ENCODE measurements at places on chromosomes 7 and 10.
A peak's percentile ranks its signal among the peaks of the same experiment; 100 is the strongest.

GRCh38 chr7:137920637-137921399 lies 74.0 kb upstream of the DGKI start:
- no peak for DNase-seq

DNA sequence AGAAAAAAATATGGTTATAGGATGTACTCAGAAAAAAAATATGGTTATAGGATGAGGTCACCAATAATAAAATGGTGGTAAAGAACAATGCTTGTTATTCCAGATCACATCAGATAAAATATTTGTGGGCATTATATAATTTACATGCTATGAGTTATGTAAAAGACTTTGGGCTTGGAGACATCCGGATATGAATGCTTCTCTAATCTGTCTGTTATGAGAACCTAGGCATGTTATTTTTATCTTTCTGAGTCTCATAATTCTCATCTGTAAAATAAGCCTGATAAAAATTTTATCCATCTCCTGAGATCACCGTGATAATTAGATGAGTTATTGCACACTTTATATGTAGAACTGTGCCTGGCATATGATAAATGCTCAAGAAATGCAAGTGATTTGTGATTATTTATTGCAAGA lies 37.8 kb downstream of the DKK1 start:
- peak; percentile 5 for DNase-seq

DNA sequence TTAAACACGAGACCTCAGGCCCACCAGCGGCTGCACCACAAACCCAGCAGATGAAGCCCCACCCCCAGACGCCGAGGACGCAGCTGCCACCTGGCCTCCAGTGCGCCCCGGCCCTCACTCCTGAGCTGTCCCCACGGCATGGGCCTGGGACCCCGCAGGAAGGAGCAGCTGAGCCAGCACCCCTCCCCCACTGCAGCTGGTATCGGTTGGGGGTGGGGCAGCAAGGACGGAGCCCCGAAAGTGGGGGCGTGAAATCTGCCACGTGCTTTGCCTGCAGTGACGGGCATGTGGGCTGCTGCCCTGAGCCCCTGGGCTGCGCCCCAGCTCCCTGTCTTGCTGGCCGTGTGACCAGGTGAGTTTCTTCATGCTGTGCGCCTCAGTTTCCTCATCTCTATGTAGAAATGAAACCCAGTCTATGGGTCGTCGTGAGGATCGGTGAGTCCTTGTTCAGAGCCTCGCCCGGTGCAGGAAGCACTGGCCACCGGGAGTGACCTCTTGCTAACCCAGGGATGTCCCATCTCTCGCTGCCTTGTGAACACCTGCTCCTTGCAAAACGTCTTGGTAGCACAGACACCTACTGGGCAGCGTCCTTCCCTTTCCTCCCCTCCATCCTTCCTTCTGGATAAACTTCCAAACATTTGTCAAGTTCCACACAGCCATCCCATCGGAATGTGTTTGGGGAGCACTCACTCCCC lies 32.0 kb downstream of the CFAP46 start:
- no peak for DNase-seq

GRCh38 chr7:37093257-37093656 lies 355.4 kb downstream of the ELMO1 start:
- no peak for DNase-seq

- peak; percentile 67 for DNase-seq
Observed at GRCh38 chr10:103692952-103693811, 162.2 kb downstream of the SH3PXD2A start.

- DNase-seq, result no peak
Observed at GRCh38 chr10:4848356-4849041, 22.5 kb downstream of the AKR1E2 start.

GRCh38 chr7:3949242-3949640 lies 648.2 kb downstream of the SDK1 start:
- DNase-seq, result peak; percentile 33

- DNase-seq, result no peak
Observed at GRCh38 chr7:8885480-8886000, 452.1 kb downstream of the NXPH1 start.

GRCh38 chr10:11378835-11379234 lies 232.6 kb downstream of the USP6NL start:
- DNase-seq, result no peak

GRCh38 chr10:18436902-18437301 lies 214.5 kb downstream of the NSUN6 start:
- no peak for DNase-seq

- DNase-seq, result no peak
Observed at GRCh38 chr7:30887464-30887872, 24.2 kb upstream of the AQP1 start.

DNA sequence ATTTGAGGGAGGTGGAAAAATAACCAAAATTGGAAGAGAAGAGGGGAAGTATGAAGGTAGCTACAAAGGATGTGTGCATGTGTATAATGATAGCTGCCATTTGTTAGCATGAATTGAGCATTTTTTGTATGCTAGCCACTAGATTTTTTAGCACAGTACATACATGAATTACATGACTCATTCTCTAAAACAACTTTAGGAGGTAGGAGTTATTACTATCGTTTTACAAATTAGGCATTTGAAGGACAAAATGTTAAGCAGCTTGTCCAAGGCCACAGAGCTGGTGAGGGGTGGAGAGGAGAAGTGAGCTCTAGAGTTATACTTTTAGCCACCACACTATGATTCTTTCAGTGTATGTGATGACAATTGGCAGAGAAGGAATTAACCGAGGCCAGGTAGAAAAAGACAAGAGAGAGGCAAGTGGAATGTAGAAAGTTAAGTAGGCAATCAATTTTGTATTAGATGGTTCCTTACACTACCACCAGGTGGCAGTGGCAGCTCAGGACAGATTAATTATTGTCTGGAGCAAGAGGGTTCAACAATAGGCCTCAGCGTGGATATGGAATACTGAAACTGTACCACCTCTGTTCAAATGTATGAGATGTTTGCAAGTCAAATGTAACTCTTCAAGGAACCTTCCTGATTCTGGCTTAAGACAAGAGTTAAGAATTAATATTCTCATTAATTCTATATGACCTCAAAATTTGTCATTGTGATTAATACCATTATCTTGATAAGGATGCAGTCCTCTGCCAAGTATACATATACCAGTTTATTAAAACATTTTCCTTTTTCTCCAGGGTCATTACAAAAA lies 128.0 kb downstream of the MBL2 start:
- DNase-seq, result peak; percentile 81

- DNase-seq, result peak; percentile 4
Observed at GRCh38 chr10:92662848-92663247, 26.9 kb upstream of the HHEX start.

DNA sequence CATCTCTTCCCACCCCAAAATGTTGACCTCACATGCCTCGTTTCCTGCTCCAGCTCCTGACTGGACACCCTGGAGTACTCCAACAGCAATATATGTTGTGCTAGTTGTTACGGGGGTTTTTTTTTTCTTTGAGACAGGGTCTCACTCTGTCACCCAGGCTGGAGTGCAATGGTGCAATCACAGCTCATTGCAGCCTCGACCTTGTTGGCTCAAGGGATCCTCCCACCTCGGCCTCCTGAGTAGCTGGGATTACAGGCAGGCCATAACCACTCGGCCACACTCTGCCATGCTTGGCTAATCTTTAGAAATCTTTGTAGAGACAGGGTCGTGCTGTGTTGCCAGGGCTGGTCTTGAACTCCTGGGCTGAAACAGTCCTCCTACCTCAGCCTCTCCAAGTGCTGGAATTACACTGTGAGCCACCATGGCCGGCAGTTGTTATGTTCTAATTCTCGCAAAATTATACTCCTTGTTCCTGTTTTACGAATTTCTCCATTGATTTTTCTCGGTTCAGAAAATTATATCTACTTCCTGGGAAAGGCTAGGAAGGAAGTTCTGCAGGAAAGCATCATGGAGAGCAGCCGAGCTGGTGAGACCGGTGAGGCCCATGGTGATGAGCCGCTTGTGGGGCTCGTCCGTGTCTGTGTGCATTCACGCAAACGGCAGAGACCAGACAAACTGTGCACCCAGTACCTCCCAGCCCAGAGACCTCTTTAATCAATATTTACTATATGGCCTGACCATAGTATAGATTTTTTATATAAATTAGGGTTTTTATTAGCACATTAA lies 52.4 kb upstream of the DNAJB6 start:
- no peak for DNase-seq

DNA sequence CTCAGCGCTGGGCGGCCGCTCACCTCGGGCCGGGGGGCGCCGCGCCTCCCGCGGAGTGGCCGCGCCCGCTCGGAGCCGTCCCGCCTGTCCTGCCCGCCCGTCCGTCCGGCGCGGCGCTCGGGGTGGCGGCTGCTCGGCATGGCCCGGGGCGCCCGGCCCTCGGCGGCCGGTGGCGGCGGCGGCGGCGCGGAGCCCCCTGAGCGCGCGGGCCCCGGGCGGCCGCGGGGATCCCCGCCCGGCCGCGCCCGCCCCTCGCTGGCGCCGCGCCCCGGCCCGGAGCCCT lies 338 bp downstream of the SDK1 start:
- no peak for DNase-seq

- no peak for DNase-seq
Observed at GRCh38 chr7:137715121-137715520, 131.7 kb downstream of the DGKI start.
